Brain pericyte (primary cell): ENCODE measurements at places on chromosomes 5 and 9.

DNA sequence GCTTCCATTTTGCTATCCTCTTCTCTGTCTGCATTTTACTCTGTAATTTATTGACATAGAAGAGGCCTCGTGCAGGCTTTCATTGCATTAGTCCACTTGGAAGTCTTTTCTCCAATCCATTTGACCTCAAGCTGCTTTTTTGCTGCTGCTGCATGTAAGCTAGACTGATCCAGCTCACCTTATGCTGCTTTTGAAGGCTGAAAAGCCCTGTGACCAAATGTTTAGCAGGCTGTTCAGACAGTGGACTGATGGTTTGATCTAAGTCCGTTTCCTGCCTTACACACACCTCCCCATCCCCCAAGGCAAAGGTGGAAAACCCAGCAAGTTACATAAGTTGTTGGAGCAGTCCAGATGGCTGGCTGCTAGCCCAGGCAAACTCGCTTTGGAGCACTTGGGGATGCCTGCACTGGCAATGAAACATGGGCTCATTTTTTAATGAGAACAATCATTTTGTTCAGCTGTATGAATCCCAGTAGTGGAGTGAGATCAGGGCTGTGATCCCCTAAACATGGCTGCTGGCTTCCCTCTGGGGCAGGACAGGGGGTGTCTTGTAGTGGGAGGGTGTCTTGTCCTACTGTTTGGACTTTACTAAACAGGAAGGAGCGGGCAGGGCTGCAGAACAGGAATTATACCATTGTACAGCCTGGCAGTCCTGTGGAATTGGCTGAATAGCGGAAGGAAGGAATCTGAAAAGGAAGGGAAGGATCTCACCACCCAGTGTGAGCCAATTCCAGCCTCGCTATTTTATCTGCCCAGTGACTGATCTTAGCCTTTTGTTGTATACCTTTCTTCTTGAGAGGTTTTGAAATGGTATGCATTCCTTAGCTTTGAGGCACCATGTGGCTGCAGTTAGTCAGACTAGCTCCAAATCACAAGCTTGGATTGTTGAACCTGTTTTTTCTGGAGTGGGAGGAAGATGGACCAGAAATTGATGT lies 212.0 kb downstream of the ARHGAP26 start:
- DNase-seq, result peak; percentile 43

- DNase-seq, result no peak
Observed at GRCh38 chr5:103224894-103225246, 33.7 kb upstream of the MACIR start.

DNA sequence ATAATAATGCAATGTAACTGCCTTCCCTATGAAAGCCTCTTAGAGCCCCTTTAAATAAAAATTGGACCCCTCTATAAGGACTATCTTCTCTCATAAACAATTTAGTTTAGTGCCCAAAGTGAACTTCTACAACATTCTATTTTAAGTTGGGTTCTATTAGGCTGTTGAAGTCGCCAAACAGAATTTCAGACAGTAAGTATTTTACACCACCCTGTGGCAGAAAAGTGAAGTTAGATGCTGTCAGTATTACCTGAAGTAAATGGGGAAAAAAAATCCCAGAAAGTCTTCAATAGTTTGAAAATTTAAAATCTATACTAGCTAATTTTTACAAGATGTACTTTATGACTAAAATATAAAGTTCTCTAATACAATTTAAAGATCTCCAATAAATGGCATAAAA lies 29.5 kb downstream of the CAAP1 start:
- DNase-seq, result no peak

DNA sequence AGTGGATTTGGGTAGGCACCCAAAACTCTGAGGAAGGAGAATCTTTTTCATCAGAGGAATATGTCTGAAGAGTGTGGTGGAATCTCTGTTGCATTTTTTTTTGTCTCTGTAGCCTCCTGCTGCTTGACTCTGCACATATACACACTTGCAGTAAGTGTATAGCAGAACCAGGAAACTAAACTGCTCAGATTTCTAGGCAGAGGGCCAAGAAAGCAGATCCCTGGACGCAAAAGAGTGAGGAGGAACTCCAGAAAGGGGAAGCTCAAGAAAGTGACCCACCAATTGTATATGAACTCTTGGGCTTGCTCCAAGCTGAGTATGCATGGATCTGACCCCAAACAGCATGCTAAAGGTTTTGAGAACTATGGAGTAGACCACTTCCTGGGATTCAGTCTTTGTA lies 181.8 kb downstream of the GADD45G start:
- DNase-seq, result no peak

GRCh38 chr9:136174779-136175615 lies 29.9 kb downstream of the LHX3 start:
- no peak for DNase-seq

GRCh38 chr9:133864011-133864410 lies 125.9 kb upstream of the SARDH start:
- no peak for DNase-seq

DNA sequence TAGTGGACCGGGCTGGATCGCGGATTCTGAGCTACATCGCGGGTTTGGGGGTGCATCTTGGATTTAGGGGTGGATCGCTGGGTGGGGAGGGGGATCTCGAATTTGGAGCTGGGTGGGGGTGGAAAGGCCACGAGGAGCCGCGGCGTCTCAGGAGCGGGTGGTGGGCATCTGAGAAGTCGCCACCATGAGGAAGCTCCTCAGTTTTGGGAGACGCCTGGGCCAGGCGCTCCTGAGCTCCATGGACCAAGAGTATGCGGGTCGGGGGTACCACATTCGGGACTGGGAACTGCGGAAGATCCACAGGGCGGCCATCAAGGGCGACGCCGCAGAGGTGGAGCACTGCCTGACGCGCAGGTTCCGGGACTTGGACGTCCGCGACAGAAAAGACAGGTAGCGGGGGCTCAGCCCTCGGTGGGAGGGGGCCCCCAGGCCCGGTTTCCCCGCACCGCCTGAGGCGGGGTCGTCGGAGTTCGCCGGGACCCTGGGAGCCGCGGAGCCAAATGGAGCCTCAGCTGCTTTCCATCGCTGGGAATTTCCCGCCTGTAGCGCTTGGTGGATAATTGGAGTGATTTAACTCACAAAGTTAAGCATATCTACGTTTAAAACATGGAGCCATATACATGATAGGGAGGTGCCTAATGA lies 376 bp downstream of the ANKRD18B start:
- no peak for DNase-seq

- no peak for DNase-seq
Observed at GRCh38 chr9:133653638-133654037, 17.5 kb downstream of the DBH start.
